ENCODE measurements at places on chromosomes 5 and 9.

DNA sequence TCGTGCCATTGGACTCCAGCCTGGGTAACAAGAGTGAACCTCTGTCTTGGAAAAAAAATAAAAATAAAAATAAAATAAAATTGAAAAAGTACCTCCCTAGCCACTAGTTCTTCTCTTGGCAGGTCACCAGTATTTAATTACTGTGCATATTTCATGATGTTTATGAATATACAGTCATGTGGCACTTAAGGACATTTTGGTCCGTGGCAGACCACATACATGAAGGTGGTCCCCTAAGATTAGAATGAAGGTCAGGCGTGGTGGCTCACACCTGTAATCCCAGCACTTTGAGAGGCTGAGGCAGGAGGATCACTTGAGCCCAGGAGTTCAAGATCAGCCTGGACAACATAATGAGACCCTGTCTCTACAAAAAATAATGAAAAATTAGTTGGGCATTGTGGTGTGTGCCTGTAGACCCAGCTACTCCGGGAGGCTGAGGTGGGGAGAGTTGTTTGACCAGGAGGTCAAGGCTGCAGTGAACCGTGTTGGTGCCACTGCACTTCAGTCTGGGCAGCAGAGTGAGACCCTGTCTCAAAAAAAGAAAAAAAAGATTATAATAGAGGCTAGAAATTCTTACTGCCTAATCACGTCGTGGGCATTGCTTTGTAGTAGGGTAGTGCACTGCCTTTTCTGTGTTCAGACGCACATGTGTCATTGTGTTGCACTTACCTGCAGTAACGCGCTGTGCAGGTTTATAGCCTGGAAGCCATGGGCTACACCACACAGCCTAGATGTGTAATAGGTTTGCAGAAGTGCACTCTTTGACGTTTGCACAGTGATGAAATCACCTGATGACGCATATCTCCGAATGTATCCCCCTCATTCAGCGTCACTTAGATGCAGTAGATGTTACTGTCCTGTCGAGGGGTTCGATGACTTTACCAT, 12.8 kb downstream of the EHMT1 start:
- DNase-seq, result no peak

GRCh38 chr5:159133041-159133741, 33.5 kb upstream of the EBF1 start:
- DNase-seq, result no peak

GRCh38 chr9:86116425-86116824, 17.1 kb upstream of the GOLM1 start:
- DNase-seq, result no peak

DNA sequence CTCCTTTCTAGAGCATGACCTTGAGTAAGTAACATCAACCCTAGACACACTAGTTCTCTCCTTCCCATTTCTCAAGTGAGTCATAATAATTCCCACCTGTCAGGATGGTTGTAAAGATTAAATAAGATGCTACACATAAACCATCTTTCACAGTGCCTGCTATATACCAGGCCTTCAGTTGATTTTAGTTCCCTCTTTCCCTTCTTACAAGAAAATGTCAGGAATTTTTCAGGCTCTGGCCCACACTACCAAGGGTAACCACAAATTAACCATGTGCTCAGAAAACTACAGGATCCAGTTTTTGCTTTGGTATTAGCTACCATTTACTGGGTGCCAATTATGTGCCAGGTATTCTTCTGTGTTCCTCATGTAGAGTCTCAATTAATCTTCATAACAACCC, 42.7 kb upstream of the RARS1 start:
- no peak for DNase-seq

DNA sequence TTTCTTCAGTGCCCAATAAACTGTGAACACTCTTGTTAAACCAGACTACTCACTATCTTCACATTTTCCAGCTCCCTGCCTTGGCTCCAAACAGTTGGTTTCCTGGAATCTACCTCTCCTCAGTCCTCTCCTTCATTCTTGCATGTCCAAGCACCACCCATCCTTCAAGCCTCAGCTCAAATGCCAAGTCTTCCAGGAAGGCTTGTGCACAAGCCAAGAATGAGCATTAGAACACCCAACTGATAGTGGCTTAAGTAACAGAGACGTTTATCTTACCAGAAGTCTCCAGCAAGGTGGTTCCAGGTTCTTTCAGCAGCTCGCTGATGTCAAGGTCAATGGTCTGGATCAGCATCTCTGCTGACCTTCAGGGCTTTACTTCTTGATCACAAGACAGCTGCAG, 60.1 kb downstream of the PTPDC1 start:
- no peak for DNase-seq

- no peak for DNase-seq
Measured at GRCh38 chr9:91089405-91090129, 272.2 kb downstream of the AUH start.

DNA sequence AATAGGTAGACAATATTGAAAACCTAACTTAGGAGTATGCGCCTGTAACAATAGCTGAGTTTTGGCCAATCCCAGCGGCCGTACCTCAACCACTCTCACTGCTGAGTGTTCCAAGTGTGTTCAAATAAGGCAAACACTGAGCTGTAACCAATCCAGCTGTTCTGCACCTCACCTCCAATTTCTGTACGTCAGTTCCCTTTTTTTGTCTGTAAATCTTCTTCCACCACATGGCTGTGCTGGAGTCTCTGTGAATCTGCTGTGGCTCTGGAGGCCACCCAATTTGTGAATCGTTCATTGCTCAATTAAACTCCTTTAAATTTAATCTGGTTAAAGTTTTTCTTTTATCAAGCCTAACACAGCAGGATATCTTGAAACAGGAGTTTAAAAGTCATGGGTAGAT, 116.3 kb downstream of the SLC28A3 start:
- DNase-seq, result no peak

GRCh38 chr5:172901012-172901780, 58.0 kb upstream of the RPL26L1 start:
- DNase-seq, result no peak

Data from CD4-positive, alpha-beta T cell treated with Interleukin-6 for 4 hours (primary cell).